ENCODE measurements at places on chromosomes 16 and 17.

DNA sequence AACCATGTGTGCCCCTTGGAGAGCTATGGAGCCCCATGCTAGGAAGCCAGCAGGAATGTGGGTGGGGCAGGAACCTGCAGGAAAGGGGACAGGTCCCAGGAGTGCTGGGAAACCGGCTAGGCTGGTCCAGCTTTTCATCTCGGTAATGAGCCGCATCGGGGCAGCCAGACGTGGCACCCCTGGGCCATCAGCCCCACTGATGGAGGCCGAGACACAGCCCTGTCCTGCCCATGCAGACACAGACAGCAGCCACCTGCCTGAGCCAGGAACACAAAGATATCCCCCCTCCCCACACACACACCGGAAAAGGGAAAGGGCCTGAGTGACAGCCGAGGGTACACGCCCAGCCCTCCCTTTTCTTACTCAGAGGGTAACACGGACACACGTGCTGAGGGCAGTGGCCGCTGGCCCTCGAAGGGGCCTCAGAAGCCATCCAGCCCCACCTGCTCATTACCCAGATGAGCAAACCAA lies 18.1 kb downstream of the PPL start:
- no peak for DNase-seq

GRCh38 chr16:20137194-20137593 lies 63.5 kb upstream of the GPR139 start:
- DNase-seq, result no peak

GRCh38 chr16:55567382-55567781 lies 898 bp downstream of the CAPNS2 start:
- peak; percentile 61 for DNase-seq

DNA sequence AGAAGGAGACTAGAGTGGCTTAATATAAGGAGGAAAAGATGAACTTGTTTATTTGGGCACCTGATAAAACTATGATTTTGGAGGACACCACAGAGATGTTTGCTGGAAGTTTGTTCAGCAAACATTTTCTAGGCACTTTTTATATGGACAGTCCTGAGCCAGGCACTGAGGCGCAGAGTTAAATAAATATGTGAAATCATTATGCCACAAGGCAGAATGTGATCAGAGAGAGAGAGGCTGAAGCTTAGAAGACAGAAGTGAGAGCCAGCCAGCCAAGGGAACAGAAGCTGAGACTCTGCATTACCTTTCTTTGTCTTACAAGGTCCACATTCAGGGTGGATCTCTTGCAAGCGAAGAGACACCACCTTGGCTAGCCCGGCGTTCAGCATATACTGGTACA lies 21.4 kb downstream of the GTF3C1 start:
- no peak for DNase-seq

DNA sequence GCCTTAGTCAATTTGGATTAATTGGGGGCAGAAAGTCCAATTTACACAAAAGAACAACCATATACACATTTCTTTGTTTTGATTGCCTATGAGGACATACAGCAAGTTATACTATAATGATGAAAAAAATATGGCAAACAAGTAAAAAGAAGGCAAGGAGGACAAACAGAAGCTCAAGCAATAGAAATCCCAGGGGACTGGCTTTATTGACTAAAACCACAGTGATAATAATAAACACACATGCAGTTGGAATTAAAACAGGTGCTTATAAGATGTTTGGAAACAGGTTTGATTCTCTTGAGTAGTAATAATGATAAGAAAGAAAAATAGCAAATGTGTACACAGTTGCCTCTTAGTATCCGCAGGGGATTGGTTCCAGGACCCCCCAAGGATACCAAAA lies 176.4 kb downstream of the SHISA9 start:
- DNase-seq, result no peak

DNA sequence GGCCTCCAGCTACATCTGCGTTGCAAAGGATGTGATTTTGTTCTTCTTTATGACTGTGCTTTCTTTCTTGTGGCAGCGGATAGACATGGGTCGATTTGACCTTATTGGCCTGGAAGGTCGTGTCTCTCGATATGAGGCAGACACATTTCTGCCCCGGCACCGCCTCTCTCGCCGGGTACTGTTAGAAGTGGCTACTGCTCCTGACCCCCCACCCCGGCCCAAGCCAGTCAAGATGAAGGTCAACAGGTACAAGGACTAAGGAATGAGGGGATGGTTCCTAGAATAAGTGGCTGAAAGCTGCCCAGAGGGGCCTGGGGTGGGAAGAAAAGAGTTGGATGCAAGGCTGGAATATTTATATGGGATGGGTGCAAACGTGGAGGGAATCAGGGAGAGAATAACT lies 21.1 kb downstream of the SRCAP start:
- DNase-seq, result no peak

DNA sequence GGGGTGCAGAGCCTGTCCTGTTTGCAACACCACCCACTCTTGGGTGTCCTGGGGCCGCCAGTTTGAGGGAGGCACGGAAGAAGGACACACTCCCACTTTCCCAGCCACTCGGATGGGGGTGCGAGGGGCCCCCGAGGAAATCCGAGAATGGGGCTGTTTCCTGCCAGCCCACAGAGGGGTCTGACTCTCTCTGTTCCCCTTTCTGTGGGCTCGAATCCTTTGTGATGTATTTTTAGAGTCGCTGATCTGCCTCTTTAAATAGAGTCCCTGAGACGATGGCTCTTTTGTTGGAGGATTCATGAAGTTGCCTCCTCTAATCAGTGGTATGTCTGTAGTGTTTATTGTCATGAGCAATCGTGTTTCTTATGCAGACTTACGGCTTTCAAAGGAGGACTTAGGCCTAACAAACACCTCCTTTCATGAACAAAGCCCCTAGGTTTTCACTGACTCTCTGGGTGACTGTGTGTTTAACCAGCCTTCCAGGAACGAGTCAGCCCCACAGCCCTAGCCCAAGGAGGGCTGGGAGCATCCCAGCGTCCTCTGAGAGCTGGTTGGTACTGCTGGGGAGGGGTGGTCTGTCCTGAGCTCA lies 29.1 kb downstream of the CIBAR2 start:
- no peak for DNase-seq

GRCh38 chr16:66509576-66509975 lies 40.3 kb downstream of the TK2 start:
- DNase-seq, result no peak

- DNase-seq, result no peak
These were observed 716.3 kb downstream of the MAF start for GRCh38 chr16:78884204-78884603.

- DNase-seq, result no peak
These were observed 590.6 kb upstream of the SOX9 start for GRCh38 chr17:71530248-71530647.

GRCh38 chr16:81787659-81788058 lies 8.6 kb downstream of the PLCG2 start:
- DNase-seq, result no peak

GRCh38 chr16:12203780-12204351 lies 227.3 kb downstream of the SNX29 start:
- no peak for DNase-seq

DNA sequence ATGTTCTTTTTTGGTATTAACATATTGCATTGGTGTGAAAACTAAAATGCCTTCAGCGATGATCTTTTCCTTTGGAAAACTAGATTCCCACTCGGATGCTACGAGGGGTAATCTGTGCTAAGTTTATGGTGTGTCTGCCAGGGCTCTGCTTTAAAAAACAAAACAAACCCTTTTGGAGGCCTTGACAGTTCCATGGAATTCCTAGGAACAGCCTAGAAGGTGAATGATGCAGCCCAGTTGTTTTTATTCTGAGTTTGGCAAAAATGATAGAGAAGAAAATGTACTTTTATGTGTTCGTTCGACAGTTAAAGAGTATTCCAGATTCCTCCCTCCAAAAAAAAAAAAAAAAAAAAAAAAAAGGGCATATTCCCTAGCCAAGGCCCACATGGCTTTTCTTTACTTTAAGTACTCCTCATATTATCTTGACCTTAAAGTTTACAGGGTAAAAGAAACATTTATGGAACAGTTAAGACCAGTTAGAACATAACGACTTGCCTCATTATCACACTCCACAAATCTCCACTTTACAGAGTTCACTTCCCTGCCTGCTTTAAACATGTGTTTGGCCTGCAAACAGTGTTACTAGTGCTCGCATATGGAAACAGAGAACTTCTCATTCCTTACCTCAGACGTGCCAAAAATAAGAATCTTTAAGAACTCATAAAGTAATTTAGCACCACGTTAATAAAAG lies 159.1 kb downstream of the WWOX start:
- DNase-seq, result no peak

GRCh38 chr17:11144358-11145233 lies 96.4 kb upstream of the SHISA6 start:
- no peak for DNase-seq

DNA sequence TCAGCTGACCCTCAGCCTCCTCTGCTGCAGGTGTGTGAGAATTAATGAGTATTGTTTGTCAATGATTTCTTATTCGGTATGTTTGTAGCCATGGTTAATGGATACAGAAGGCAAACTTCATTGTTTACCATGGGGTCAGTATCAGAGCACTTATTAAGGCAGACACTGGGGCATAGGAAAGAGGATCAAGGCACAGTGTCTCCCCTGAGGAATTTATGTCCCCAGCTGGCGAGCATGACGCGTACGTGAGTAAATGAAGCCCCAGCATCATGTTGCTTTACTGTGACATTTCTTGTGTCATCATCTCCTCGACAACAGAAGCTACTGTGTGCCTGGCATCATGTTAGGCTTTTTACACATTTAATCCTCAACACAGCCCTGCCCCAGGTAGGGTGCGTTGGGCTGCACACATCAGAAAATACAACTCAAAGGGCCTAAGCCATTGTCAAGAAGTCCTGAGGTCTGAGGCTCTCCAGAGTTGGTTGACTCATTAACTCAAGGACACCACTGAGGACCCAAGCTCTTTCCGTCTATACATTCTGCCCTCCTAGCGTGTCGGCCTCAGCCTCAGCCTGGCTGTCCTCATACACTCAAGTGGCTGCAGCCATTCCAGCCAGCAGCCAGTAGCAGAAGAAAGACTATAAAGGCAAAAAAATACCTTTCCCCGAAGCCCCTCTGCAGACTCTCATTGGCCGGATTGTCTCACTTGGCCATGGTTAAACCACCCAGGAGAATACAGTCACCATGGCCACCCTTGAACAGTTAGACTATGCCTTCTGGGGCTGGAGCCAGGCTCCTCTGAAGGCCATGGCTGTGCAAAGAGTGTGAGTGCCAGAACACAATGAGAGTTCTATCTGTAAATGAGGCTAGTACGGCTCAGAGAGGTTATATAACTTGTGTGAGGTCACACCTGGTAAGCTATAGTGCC lies 13.9 kb upstream of the ZCCHC14 start:
- DNase-seq, result no peak

DNA sequence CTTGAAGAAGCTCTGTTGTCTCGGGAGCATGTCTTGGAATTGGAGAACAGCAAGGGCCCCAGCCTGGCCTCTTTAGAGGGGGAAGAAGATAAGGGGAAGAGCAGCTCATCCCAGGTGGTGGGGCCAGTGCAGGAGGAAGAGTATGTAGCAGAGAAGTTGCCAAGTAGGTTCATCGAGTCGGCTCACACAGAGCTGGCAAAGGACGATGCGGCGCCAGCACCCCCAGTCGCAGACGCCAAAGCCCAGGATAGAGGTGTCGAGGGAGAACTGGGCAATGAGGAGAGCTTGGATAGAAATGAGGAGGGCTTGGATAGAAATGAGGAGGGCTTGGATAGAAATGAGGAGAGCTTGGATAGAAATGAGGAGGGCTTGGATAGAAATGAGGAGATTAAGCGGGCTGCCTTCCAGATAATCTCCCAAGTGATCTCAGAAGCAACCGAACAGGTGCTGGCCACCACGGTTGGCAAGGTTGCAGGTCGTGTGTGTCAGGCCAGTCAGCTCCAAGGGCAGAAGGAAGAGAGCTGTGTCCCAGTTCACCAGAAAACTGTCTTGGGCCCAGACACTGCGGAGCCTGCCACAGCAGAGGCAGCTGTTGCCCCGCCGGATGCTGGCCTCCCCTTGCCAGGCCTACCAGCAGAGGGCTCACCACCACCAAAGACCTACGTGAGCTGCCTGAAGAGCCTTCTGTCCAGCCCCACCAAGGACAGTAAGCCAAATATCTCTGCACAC lies 21.2 kb downstream of the AKAP1 start:
- no peak for DNase-seq

DNA sequence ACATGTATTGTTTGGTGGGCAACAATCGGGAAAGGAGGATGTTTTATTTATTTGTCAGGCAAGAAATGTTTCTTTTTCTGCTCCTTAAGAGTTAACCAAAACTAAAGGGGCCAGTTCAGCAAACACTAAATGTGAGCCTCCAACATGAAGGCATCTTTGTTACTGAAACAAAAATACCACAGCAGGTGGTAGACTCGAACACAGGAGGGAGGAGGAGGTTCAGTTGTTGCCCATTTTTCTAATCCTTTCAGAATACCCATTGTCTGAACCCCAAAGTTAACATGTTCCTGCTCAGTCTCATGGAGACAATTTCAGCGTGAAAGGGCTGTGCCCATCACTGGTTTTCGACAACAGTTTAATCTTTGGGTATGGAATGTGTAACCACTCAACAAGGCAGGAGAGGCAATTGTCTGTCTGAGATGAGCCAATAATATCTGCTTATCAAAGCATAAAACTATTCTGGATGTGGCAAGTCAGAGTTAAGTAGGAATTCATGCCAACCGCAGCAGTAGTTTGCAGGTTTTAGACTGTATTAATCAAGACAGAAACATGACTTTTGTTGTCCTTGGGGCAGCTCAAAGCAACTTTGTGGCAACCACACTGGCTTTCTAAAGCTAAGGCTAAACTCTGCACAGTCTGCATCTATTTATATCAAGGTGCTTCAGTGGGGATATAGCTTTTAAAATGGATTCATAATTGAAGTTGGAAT lies 211.7 kb downstream of the FTO start:
- DNase-seq, result no peak

DNA sequence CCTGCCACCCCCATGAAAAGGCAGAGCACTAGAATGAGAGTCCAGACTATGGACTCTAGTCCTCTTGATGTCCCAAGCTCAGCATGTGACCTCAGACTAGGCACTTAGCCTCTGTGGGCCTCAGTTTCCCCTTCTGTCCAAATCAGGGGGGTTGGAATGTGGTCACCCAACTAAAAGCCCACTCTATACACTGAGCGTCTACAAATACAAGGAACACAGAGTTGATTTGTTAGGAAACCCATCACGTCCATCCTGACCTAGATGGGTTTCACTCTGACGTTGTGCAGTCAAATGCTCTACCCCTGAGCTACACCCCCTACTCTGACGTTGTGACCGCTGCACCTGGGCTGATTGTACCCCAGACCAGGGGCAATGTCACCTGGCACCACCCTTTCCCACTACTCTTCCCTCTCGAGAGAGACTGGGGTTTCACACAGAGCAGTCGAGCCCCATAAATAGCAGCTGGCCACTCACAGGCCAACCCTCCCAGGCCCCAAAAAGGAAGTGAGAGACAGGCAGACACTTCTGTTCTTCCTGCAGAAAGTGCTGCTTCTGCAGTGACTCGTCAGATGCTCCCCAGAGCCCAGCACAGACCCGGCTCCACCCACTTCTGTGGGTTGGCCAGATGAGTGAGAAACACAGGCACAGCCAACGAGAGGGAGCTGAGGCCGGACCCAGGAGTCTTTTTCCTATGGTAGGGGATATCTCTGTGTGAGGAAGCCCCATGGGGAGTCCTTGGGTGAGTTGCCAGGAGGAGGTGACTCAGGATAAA lies 16.1 kb upstream of the TNFRSF13B start:
- DNase-seq, result peak; percentile 20

All from AML-193 (cell line).